ENCODE measurements at places on chromosomes 12 and 14.

DNA sequence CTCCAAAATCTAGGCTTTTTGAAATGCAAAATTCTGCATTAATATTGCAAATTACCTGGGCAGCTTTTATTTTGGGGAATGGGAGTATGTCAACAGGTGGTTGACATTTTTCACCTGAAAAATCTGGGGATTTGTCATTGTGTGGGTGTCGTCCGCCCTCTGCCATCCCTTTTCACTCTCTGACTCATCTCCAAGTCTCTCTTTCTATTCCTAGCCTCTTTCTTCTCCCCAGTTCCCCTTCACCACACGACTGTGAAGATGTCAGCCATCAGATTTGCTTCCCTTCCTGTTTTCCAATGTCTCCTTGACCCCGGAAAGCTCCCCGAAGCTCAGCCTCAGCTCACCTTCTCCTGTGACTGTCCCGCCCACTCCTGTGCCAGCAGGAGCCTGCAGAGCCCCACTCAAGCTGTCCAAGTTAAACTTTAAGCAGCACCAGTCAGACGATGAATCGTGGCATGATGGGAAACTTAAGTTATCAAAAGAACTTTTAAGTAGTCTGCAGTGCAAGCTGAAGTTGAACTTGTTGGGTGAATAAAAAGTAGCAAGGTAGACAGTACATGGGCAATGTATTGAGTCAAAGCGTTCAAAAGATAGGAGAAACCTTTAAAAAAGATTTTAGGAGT is 590.2 kb downstream of the VRK1 start:
- DNase-seq = no peak

GRCh38 chr12:30887226-30887625 is 39.3 kb upstream of the TSPAN11 start:
- DNase-seq = no peak

DNA sequence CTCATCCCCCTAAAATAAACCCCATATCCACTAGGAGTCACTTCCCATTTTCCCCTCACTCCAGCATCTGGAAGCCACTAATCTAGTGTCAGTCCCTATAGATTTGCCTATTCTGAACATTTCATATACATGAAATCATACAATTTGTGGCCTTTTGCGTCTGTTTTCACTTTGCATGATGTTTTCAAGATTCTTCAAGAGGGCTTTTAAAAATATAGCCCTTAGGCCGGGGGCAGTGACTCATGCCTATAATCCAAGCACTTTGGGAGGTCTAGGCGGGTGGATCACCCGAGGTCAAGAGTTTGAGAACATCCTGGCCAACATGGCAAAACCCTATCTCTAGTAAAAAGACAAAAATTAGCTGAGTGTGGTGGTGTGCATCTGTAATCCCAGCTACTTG is 104.7 kb downstream of the VEZT start:
- no peak for DNase-seq

DNA sequence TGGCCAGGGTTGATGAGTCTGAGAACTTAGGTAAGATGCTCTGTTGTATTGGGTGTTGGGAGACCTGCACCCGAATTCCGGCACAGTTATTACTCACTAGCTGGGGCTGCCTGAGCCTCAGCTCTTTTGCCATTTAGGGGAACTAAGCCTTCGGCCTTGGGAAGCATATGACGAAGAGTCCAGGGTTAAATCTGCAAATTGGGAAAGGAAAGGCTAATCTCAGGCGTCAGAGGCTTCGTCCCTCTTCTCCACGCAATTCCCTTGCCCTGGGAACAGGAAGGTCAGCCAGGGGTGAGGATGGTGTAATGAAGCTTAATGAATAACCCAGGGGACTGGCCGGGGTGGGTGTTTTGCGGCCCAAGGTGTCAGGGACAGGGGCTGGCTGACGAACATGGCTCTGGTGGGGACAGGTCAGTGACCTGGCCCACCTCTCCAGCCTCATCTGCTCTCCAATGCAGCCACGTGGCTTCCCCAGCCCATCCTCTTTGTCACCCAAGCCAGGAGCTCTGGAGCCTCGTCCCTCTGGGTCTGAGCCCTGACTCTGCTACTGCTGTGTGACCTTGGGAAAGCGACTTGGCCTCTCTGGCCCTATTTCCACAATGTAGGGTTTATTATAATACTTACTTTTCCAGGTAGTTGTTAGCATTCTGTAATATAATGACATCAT is 3.8 kb upstream of the SDSL start:
- no peak for DNase-seq

DNA sequence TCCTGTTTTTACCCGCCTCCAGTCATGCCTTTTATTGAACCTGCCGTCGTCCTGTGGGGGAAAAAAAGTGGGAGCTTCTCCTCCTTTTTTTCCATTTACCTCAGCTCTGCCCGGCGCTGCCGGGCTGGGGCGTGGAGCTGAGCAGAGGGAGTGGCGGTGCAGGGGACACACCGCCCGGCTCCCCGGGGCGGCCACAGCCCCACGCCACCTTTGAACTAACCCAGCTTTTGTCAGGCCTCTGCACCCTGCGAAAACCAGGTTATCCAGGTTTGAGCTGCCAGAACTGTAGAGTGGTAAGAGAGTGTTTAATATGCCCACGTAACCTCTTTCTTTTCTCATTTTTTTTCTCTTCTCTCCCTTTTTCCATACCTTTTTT is 161.0 kb upstream of the FKBP4 start:
- DNase-seq = no peak

DNA sequence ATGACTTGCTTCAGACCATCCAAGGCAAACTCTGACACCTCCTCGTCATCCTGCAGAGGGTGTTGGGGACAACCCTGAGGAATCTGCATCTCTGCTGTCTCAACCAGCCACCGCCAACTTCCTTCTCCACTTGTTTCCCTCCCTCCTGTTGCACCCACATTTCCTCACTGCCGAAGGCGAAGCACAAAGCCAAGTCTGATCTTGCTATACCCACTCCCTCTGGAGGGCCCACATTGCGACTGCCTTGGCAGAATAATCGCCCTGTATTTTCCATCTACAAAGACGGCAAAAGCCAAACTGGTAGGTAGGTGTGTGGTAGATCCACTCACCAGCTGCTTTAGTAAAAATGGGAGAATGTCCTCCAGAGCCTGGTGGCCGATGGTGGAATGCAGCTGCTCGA is 21.8 kb upstream of the RAB35 start:
- no peak for DNase-seq

GRCh38 chr14:50452296-50452695 is 55.6 kb upstream of the CDKL1 start:
- DNase-seq = no peak

DNA sequence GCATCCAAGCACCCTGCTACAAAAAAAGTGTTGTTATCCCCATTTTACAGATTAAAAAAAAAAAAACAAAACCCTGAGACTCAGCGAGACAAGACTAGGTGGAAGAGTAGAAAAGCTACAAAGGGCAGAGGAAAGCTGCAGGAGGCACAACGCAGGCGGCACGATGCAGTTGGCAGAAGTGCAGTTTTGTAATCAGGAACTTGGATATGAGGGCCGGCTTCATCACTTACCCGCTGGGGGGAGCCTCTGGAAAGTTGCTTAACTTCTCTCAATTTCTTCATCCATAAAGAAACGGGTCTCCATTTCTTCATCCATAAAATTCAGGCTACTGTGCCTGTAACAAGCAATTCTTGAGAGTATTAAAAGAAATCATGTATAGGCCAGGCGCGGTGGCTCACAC is 33.1 kb upstream of the CCDC60 start:
- no peak for DNase-seq

Data from CD4-positive, alpha-beta T cell treated with Interleukin-15 for 4 hours (primary cell).